ENCODE measurements at places on chromosomes 12 and 14.
A peak's percentile ranks its signal among the peaks of the same experiment; 100 is the strongest.

DNA sequence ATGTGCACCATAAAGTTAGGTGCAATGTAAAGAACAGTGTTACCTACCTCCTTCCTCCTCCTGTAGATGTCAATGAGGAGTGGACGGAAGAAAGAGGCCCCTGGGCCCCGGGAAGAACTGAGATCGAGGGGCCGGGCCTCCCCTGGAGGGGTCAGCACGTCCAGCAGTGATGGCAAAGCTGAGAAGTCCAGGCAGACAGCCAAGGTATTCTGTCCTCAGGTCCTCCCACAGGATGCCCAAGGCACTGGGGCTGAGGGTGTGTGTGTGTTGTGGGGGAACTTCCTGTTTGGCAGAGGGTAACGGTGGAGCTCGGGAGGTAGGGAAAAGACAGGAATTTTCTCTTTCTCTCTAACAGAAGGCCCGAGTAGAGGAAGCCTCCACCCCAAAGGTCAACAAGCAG lies 6.4 kb downstream of the ATN1 start:
- no peak for DNase-seq

DNA sequence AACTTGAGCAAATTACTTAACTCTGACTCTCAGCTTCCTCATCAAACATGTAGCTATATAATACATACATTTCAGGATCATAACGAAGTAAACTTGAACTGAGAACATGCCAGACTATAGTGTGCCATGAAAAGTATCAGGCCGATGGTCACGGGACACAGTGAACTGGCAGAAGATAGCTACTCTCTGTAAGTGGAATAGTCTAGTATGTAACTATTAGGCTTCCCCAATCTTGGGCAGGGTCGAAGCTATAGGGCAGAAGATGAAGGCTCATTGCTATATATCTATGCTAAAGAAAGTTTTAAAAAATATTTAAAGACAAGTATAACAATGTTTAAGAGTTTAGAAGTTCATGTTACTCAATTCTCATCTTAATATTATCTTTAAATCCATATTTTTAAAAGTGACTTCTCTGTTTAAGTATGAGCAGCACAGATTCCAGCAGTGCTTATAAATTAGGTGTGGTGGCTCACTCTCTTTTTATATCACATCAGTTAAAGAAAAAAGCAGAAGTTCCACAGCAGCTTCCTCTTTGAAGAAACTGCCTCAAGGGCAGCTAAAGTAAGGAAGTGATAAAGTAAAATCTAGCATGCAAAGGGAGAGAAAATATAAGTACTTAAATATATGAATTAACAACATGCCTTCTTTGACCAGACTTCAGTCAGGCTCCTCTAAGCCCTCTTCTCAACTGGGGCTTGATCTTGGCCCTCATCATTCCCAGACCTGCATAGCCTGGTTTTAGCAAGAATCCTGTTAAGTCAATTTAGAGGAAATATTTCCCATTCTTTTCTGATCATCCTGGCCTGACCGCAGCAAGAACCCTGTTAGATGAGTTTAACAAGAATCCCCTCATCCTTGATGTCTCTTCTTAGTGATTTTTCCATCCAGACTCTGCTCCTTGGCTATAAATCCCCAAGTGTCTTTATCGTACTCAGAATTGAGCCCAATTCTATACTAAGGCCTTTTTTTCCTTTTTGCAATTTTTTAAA lies 8.4 kb upstream of the GLIPR1 start:
- no peak for DNase-seq

- no peak for DNase-seq
Observed at GRCh38 chr14:44989497-44990440, 27.8 kb downstream of the TOGARAM1 start.

- DNase-seq: no peak
Observed at GRCh38 chr12:89259821-89260220, 92.5 kb downstream of the DUSP6 start.

- DNase-seq: no peak
Observed at GRCh38 chr12:121537814-121538698, 42.8 kb downstream of the KDM2B start.

- DNase-seq: peak; percentile 14
Observed at GRCh38 chr12:62522984-62523383, 56.4 kb downstream of the MON2 start.

- no peak for DNase-seq
Observed at GRCh38 chr12:112891093-112892024, 15.4 kb upstream of the OAS1 start.

DNA sequence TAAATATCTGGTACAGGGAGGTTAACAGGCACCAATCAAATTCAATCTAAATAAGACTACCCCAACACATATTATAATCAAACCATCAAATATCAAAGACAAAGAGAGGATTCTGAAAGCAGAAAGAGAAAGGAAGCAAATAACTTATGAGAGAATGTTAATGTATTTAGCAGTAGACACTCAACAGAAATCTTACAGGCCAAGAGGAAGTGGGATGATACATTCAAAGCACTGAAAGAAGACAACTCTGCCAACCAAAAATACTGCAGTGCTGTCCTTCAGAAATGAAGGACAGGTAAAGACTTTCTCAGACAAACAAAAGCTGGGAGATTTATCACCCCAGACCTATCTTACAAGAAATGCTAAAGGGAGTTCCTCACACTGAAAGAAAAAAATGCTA lies 95.9 kb upstream of the PTHLH start:
- no peak for DNase-seq

DNA sequence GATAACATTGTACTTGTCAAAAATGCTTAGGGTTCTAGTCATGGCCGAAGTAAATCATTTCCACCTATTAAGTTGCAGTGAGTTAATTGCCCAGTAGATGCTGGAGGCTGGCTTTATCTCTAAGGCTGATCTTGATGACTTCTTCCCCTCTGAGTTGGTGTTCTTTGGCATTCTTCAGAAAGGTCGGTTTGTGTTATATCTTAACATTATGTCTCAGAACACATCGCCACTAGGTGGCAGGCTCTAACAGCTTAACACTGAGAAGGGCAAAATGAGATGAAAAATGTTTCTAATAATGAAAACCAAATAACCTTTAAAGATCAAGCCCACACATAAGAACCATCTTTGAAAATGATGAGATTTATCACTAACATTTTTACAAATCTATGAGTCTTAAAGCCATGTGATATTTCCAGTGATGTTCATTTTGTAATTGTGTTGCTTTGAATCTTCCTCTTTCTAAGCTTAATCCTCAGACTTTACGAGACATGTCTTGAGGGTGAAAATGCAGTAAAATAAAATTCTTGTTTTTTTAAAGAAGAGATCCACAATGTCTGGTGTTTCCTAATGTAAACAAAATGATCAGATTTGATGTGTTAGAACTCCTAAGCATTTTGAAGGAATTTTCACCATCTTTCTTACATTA lies 28.6 kb downstream of the SUDS3 start:
- DNase-seq: peak; percentile 70

GRCh38 chr14:100791995-100792394 lies 33.9 kb upstream of the MEG3 start:
- no peak for DNase-seq

DNA sequence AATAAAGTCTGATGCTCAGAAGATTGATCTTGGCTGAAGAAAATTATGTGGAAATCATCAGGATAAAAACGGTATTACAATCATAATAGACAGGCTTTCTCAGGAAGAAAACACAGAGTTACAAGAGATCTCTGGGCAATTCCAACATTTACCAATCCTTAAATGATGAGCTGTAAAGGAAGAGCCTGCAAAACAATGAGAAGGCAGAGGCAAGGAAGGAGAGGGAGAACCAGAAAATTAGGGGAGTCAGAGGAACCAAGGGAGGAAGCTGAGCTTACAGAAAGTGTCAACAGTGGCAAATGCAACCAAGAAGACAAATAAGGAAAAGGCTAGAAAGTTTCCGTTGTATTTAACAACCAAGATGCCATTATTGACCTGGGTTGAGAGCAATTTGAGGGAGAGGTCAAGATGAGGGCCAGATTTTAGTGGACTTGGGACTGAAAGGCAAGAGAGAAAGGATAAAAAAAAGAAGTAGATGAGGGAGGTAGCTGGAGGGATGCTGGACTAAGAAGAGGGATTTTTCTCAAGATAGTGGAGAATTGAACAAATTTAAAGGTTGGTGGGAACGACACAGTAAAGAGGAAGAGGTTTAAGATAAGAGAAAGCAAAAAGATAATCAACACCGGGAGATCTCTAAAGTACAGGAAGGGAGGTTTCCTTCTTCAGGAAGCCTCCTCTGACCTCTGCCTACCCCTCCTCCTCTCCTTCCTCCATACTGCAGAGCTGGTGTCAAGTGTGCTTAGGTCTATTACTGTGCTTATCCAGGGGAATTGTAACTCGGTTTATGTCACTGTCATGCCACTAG lies 116.9 kb downstream of the DUSP6 start:
- DNase-seq: no peak

DNA sequence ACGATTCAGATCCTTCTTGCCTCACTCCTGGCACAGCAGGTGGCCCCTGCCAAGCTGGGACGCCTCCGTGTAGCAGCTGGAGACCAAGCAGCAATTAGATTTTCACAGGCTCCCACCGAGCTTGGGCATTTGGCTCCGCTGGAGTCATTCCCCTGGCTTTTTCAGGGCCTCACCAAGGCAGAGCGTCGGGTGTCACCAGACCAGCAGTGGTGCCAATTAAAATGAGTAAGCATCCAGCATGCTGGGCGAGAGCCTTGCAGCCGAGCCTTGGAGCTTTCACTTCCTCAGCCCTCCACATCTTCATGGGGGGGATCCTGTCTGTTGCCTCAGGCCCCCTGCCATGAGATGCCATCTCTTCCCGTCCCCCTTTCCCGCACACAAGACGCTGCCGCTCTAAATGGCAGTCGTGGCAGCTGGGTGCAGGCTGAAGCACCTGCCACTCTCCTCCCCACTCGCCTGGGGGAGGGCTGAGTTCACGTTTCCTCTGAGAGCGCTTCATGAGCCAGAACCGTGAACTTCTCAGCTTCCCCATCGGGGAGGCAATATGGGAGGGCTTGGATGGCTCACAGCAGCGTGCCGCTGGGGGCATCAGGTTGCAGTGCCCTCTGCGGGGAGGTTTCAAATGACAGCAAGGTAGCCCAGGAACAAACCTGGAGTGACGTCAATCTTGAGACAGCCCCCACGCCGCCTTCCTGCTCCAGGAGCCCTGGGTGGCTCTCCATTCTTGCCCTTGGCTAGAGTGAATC lies 11.7 kb downstream of the TPCN1 start:
- DNase-seq: no peak

GRCh38 chr14:91416744-91417119 lies 888 bp downstream of the CCDC88C start:
- DNase-seq: no peak

- DNase-seq: no peak
Observed at GRCh38 chr12:116552773-116553373, 6.3 kb upstream of the MAP1LC3B2 start.

- DNase-seq: no peak
Observed at GRCh38 chr14:86570371-86570770, 1040.4 kb downstream of the FLRT2 start.

- DNase-seq: no peak
Observed at GRCh38 chr12:42590330-42590934, 886 bp upstream of the PRICKLE1 start.

GRCh38 chr12:116719731-116720528 lies 17.9 kb downstream of the SPRING1 start:
- no peak for DNase-seq

GRCh38 chr12:6336889-6337853 lies 4.7 kb downstream of the TNFRSF1A start:
- DNase-seq: no peak

- no peak for DNase-seq
Observed at GRCh38 chr12:77433799-77434198, 368.4 kb upstream of the E2F7 start.

- no peak for DNase-seq
Observed at GRCh38 chr12:4143896-4144295, 129.7 kb upstream of the CCND2 start.

- no peak for DNase-seq
Observed at GRCh38 chr14:76921088-76921399, 94.8 kb downstream of the LRRC74A start.

- DNase-seq: no peak
Observed at GRCh38 chr12:109346920-109347319, 780 bp upstream of the MYO1H start.

- no peak for DNase-seq
Observed at GRCh38 chr14:50319721-50320120, 7.6 kb downstream of the DMAC2L start.

DNA sequence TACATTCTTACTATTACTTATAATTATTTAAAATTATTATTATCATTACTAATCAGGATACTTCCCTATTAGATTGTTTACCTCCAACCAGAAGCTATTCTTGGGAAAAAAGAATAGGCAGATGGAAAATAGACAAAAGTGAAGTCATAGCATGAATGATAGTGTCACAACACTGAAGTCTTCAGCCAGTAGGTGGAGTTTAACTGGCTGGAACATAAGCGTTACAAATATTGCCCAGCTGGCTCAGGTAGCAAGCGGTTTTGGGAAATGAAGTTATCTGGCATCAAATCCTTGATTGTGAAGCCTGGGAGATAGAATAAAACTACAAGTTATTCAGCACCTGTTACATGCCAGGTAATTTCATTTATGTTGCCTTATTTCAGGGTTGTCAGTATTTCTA lies 762.9 kb downstream of the C12orf50 start:
- DNase-seq: no peak

GRCh38 chr12:15423629-15424028 lies 101.3 kb downstream of the PTPRO start:
- DNase-seq: no peak

GRCh38 chr12:19915392-19916195 lies 452.7 kb upstream of the PDE3A start:
- peak; percentile 32 for DNase-seq

DNA sequence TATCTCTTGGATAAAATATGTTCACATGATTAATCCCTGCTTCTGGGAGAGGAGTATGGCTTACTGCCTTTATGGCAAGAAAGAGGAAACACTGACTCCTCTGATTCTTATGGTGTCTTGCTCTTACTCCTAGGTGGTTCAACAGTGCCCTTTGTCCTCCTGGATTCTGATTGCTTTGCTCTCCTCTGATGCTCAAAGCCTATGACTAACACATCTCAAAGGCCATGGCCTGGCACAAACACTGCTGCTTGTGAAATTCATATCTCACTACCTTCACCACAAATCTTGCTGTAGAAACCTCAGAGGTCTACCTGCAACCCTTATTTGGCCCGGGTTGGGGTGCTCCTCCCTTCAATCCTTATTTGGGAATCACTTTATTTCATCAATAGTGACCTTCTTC lies 217.2 kb downstream of the C12orf50 start:
- DNase-seq: no peak

Measured in amniotic stem cell (primary cell).